RWPE2 (cell line): ENCODE measurements at places on chromosomes 1 and 21.

DNA sequence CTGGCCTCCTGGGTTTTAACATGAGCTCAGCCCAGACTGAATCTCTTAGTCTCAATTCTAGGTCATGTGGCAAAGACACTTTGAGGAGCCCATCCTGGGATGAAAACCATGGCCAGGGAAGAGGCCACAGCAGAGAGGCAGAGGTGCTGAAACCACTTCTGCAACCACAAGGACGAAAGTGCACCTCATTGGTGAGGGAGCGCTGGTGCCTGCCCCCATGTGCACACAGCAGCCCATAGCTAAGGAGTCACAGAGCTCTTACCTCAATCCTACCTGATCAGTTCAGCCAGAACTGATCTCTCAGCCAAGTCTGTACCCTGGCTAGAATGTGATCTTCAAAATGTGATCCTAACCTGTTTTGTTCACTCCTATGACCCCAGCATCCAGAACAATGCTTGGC lies 32.9 kb upstream of the SRP9 start:
- no peak for DNase-seq

DNA sequence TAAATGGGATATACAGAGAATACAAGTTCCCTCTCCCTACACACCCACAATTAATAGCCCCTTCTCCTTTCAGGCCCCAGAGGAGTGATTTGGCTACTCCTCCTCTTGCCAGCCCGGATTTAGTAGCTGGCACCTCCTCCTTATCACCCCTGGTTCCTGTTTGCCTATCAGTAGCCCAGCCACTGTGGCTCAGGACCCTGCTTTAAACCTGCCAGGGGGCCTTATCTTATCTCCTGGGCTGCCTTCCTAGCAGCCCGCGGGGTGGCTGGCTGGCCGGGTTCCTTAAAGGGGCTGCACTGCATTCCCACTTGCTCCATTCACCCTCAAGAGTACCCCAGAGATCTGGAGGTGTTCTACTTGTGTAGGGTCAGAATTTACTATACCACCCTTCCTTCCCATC lies 70.4 kb downstream of the PLEKHA6 start:
- no peak for DNase-seq

DNA sequence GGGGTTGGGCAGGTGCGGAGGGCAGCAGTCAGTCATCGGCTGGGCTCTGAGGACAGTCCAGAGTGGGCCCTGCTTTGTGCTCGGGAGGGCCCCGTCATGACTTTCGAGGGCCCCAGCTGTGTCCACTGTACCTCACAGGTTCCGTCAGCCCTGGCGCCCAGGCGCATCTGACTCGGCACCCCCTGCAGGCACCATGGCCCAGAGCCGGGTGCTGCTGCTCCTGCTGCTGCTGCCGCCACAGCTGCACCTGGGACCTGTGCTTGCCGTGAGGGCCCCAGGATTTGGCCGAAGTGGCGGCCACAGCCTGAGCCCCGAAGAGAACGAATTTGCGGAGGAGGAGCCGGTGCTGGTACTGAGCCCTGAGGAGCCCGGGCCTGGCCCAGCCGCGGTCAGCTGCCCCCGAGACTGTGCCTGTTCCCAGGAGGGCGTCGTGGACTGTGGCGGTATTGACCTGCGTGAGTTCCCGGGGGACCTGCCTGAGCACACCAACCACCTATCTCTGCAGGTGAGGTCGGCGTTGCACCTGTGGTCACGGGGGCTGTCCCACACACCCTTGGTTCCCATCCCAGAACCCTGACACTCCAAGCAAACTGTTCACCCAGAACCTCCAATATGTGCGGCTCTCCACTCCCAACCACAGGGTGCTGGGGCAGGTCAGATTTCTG lies 7.8 kb downstream of the PODN start:
- DNase-seq, result no peak

GRCh38 chr1:86016076-86016759 lies 140.4 kb downstream of the COL24A1 start:
- no peak for DNase-seq

GRCh38 chr1:208027861-208028260 lies 116.9 kb upstream of the CD34 start:
- no peak for DNase-seq

- DNase-seq, result no peak
Observed at GRCh38 chr1:40588586-40588985, 57.1 kb downstream of the ZNF684 start.

DNA sequence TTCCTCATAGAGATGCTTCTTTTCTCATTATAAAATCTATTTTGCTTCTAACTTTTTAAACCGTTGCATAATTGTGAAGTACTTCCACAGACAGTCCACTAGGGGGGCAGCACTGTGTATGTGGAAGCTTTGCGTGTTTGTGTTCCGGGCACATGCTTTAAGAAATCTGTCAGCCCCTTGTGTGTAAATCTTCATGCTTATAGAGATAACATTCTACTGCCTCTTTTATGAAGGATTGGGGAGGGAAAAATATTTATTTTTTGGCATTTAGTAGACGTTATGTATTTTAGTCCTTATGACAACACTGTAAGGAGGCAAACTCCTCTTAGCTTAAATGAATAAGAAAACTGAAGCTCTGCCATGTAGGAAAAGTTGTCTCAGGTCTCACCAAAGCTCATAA lies 157.3 kb upstream of the PTGFR start:
- DNase-seq, result no peak

- no peak for DNase-seq
Observed at GRCh38 chr21:17270229-17270628, 242.6 kb upstream of the CXADR start.

- no peak for DNase-seq
Observed at GRCh38 chr1:26257222-26257621, 22.7 kb upstream of the SH3BGRL3 start.

GRCh38 chr1:25425098-25426085 lies 4.8 kb upstream of the RHCE start:
- DNase-seq, result no peak

DNA sequence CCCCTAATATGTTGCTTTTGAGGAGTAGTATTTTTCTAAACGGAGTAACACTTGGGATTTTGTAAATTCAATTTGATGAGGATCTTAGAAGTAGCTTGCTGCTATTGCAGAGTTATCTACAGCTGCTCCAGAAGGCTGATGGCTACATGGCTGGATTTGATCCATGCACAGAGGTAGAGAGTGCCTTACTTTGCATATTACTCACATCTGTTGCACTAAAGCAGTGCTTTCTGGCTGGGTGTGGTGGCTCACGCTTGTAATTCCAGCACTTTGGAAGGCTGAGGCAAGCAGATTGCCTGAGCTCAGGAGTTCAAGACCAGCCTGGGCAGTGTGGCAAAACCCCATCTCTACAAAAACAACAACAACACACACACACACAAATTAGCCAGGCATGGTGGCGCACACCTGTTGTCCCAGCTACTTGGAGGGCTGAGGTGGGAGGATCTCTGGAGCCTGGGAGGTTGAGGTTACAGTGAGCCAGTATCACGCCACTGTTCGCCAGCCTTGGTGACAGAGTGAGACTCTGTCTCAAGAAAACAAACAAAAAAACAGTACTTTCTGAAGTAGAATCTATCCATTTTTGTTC lies 24.6 kb downstream of the RALGPS2 start:
- no peak for DNase-seq

GRCh38 chr1:47984175-47984789 lies 12.9 kb downstream of the TRABD2B start:
- DNase-seq, result no peak

- DNase-seq, result peak; percentile 62
Observed at GRCh38 chr21:46634966-46635323, 529 bp upstream of the PRMT2 start.

GRCh38 chr1:44048532-44049215 lies 17.4 kb upstream of the SLC6A9 start:
- no peak for DNase-seq

DNA sequence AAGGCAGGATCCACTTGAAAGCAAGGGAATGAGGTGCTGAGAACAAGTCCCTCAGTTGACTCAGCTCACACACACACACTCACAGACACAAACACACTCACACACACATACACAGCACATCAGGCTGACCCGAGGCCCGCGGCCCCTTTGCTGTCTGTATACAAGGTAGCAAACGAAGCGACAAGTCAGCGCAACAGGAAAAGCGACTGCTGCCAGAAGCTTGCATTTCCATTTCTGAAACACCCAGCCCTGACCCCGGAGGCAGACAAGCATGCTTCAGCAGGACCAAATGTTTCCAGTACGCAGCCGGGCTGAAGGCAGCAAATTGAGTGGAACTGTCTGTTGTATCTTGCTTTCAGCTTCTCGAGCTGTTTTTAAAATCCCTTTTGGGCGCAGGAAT lies 501.6 kb downstream of the NPHP4 start:
- DNase-seq, result no peak

DNA sequence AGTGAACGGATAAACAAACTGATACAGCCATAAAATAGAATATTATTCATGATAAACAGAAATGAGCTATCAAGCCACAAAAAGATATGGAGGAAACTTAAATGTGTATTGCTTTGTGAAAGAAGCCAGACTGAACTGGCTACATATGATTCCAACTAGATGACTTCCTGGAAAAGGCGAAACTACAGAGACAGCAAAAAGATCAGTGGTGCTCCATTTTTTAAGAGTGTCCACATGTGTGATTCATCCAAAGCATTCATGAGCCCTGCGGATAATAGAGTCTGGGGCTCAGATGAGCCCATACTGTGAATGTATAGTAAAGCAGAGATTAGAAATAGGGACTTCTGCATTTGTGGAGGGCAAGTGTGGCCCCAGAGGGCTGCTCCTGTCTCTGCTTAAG lies 7.8 kb upstream of the TMEM222 start:
- no peak for DNase-seq

GRCh38 chr1:201140941-201141260 lies 13.4 kb downstream of the TMEM9 start:
- DNase-seq, result no peak

DNA sequence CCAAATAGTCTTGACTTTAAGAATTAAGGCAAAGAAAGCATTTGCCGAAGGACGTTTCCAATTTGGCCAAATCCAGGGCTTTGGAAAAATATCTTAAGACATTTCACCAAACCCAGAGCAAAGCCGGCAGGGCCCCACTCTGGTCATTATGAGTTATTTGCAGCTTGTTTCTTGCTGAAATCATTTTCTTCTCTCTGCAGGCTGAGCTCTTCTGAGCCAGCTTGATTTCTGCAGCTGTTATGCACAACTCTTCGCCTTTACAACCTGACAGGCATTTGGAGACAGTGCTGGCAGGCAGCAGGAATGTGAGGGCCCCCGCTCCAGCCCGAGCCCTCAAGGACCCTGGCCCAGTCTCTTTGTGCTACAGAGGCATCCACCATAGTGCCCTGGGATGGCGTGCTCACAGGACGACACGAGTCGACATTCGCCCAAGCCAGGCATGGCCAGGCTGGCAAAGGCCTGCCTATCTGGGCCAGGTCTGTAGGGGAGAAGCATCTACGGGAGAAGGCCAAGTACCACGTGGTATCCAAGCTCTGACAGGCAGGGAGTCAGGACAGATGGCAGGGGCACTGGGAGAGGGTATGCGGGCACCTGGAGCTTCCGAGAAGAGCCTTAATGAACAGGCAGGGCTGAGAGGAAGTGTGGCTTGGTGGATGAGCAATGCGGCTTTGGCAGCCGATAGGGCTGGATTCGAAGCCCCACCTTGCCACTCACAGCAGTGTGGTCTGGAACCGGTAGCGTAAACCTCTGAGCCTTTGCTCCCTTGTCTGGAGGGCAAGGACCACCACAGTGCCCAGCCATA lies 32.3 kb downstream of the SYF2 start:
- no peak for DNase-seq

- no peak for DNase-seq
Observed at GRCh38 chr1:149916193-149916897, 1.3 kb downstream of the SV2A start.

GRCh38 chr1:190453550-190453949 lies 24.1 kb downstream of the BRINP3 start:
- DNase-seq, result no peak

DNA sequence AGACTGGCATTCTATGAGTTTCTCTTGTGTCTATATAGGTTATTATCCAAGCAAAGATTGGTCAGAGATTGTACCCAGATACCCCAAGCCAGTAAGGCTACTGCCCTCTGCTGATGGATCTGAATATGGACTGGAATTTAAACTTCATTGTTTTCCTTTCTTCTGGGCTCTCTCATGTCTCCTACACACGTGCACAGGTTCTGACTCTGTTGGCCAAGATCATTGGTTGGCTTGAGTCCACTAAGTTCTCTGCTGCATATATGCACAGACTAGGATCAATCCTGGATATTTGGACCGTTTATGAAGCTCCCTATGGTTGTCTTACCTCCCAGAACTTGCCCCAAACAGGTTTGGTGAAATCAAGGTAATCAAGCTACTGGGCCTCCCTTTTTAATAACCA lies 69.7 kb downstream of the CC2D1B start:
- DNase-seq, result no peak

- no peak for DNase-seq
Observed at GRCh38 chr1:3306583-3307291, 147.7 kb upstream of the ARHGEF16 start.

DNA sequence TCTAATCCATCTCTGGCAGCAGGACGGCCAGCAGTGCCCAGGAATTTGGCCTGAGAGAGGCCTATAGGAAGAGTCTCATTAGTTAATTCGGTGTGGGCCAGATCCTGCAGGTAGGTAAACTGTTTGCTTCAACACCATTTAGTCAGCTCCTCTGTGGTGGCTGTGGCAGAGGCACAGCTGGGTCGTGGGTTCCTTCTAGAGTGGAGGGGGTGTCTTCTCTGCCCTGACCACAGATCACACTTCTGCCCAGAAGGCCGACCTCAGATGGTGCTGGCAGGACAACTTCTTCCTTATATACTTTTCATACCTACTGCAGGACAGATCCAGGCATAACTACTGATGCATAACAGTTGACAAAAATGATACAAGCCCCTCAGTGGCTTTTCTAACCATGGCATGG lies 281.4 kb downstream of the RPS6KC1 start:
- no peak for DNase-seq

GRCh38 chr21:39084979-39085729 lies 98.1 kb downstream of the PSMG1 start:
- no peak for DNase-seq

DNA sequence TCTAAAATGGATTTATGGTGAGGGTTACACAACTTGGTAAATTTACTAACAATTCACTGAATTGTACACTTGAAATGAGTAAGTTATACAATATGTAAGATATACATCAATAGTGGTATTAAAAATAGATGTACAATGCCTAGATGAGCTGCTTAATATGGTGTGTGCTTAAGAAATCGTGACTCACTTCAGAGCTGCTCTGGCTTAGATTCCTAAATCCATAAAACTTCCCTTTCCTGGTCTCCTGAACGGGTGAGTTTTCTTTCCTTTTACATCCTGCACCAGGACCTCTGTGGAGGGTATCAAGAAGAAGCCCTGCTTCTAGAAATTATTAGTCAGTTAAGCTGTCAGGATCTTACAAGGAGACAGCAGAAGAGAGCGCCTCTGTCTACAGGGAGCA lies 30.4 kb downstream of the H3-3A start:
- no peak for DNase-seq

DNA sequence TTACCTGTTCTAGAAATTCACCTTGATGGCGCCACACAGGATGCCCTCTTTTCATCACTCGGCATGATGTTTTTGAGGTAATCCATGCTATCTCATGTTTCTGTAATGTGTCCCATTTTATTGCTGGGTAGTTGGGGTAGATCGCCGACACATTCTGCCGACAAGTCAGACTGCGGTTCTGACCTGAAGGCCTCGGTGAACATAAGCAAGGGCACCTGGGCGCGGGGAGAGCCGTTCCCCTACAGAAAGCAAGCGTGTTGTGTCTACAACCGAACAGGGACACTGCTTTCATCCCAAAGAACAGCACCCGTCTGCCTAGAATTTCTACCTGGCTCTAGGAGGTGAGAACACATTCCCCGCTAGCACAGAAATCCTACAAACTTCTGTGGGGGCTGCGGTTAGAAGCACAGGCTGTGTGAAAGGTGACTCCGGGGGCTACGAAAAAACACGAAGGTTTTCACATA lies 149.2 kb downstream of the PPIAL4G start:
- no peak for DNase-seq
